Forelimb muscle (tissue), 1 donor: ENCODE measurements at places on chromosomes 5 and 9. TPM values are rescaled to one million over a fixed set of nuclear protein-coding genes. Genes with fewer than 3 reads are reported as not detected.

DNA sequence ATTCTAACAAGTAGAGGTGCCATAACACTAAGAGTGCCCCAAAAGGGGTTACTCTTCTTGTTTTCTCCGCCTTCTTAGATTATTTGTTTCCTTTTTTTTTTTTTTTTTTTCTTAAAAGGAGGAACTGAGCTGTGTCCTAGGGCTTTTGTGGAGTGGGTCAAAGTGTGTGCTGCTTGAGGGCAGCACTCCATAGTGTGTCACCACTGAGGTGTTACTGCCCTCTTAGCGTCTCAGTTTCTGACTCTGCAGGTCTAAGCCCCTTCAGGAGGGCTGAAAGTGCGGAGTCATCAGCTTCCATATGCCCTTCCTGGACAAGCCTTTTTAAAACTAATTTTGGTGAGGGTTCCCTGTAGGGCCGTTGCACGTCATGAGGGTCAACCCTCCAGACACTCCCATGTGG is 12.6 kb upstream of the NANS start:
- DNase-seq = no peak

The GNAQ gene
- polyA plus RNA-seq = 27.5 TPM

DNA sequence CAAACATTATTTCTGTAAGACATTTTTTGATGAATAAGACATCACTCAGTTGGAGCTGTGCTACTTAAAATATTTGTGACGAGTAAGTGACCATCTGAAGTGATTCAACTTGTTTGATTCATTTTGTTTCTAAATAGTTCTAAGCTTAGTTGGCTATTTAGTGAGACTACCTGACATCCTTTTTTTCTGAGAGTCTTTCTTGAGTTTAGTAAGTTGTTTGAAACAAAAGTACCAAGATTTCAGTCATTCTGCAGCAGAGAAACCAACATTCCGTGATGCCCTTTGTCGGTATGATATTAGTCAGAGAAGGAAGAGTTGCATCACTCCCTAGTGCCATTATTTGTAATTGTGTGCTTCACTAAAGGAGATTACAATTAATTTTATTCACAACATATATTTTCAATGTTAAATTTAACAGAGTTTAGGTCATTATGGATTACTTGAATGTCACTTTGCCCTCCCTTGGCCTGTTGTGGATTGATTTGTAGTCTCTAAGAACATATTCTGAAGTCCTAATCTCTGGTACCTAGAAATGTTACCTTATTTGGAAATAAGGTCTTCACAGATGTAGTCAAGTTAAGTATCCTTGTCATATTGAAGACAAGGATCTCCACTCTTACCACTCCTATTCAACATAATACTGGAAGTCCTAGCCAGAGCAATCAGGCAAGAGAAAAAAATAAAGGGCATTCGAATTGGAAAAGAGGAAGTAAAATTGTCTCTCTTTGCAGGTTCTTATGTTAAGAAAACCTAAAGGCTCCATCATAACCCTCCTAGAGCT is 212.2 kb downstream of the PCSK1 start:
- DNase-seq = no peak

The TMEM171 gene
- polyA plus RNA-seq = 0.58 TPM

DNA sequence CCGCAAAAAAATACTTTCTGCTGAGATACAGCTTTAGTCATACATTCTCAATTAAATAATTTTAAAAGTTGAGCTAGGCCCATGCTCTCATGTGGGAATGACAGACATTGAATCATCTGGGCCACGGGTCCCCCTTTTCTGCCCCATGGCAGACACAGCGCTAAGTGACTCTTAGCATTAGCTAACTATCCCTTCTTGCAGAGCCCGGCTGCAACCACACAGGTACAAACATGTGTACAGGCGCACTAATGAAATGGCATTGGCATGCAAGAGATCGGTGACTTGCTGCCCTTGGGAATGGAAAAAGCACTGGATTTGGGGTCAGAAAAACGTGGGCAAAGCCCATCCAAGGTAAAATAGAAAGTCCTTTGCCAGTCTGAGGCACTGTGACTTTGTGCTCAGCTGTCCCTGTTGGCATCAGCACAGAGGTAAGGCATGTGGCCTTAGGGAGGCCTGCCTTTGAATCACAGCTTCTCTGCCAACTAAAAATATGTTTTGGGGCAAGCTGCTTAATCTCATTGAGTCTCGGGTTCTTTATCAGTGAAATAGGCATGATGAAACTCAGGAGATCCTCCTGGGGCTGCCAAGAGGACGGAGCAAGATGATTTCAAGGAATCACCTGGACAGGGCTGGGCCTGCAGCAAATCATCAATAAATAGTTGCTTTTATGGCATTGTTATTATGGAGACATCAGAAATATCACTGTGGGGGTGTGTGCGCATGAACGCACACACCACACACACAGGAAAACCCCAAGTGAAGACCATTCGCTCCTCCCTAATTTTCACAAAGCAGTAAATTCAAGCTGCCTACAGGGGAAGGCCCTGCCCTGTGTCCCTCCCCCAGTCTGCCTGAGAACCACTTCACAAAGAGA is 54.2 kb downstream of the WHRN start:
- DNase-seq = no peak

DNA sequence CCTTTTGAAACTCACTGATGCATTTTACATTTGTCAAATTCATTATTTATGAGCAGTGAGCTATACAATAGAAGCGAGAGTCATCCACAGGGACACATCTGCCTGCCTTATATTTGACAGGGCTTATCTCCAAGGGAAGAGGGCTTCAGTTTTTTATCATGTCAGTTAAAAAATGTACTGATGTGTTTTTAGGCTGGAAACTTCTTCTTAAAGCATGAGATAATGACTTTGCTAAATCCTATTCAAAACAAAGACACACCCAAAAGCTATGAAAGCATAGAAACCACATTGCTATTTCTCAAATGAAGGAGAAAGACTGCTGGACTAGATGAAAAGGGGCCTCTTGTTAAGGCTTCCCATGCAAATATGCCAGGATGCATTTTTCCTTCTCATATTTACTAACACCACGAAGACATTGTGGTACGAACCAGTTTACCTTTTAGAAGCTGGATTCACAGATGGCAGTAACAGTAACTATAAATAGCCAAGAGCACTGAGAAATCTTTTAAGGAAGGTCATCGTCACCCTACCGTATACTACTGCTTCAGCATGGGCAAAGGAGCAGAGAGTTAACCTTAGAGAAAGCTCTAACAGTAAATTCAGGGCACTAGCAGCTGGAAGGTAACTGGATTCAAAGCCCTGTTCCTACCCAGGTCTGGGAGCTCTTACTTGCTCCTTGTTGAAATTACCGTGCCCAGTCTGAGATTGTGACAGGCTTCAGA is 86.3 kb upstream of the IFNK start:
- no peak for DNase-seq

GRCh38 chr5:54310433-54311175 is at the start of gene ARL15:
ARL15 (minus strand) TSS chr5:54310573.
- peak; percentile 92 for DNase-seq

DNA sequence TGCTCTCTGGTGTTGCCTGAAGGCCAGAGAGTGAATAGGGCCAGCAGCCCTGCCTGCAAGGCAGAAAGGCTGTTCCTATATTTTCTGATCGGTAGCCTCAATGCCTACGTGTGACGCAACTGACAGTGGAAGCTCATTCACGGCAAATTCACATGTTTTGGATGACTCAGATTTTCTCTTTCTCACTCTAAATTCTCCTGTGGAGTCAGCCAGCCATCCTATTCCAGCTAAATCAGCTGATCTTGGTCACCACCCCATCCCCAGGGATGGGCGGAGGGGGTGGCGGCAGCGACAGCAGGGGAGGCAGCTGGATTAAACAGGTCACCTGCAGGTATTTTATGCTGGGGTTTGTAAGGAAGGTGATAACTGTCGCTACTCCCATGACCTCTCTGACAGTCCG is 52.3 kb downstream of the ZNF510 start:
- DNase-seq = no peak

The NIM1K gene
- polyA plus RNA-seq = 0.42 TPM

DNA sequence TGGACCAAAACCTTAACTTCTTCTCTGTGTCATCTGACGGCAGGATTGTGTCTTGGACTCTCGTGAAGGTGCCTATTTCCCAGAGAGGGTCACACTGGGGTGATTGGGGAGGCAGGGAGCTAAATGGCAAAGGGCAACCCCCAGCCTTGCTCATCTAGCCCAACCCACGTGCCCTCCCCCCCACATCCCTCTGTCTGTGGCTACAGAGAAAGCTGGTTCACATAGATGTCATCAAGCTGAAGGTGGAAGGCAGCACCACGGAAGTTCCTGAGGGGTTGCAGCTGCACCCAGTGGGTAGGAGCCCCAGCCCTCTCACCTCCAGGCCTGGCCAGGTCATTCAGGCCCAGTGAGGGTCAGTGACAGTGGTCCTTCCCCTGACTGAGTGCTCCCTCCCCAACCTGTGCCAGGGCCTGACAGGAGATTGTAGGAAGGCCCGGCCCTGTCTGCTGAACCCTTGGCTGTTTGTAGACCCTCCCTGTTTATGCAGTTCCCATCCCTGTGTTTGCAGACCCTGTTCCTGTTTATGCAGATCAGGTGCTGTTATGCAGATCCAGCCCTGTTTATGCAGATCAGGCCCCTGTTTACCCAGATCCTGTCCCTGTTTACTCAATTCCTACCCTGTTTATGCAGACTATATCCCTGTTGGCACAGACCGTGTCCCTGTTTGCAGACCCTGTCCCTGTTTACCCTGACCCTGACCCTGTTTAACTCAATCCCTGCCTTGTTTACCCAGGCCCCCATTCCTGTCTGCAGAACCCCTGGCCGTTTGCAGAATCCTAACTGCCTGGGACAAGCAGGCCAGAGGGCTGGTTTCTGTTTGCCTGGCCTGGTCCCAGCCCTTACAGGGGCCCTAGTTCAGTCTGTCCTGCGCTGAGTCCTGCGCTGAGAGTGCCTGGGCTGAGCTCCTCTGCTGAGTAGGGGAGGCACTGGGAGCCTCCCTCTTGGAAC is 10.4 kb downstream of the ENHO start:
- no peak for DNase-seq

- no peak for DNase-seq
Observed at GRCh38 chr5:168014433-168015123, 276.9 kb upstream of the WWC1 start.

The RNF130 gene
- 36.5 TPM for polyA plus RNA-seq

DNA sequence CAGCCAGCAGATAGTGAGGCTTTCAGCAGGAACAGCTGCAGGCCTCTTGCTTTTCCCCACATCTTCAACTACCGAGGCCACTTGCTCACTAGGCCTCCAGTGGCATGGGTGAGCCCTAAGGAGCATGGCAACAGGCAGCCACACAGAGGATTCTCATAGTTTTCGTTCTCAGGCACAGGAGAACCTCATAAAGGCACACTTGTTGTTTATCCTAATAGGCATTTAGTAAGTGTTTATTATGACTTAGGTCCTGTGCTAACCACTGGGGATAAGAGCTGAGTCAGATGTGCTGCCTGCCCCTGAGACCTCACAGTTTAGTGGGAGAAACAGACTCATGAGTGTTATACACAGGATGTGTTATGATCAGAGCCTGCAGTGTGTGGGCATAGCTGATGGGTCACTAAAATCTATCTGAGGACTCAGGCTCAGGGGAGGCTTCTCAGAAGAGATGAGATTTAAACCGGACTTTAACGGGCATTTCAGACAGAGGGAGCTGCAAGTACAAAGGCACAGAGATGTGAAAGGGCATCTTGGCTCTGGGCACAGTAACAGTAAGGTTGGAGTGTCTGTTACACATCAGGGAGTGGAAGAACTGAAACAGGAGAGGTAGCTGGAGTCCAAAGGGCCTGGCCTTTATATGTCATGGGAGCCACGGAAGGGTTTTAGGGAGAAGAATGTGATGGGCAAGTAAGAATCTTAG is 21.0 kb upstream of the HEMGN start:
- DNase-seq = no peak

DNA sequence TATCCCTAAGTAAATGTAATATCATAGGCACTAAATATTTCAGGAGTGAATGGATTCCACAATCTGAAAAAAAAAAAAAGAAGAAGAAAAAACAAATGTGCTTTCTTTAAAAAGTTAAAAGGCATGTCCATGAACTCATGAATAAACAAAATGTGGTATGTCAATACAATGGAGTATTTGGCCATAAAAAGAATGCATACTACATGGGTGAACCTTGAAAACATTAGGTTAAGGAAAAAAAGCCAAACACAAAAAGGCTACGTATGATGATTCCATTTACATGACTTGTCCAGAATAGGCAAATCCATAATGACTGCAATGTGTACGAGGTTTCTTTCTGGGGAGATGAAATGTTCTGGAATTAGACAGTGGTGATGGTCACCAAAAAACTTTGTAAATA is 45.3 kb downstream of the FNIP1 start:
- no peak for DNase-seq

The MTREX gene
- 66.8 TPM for polyA plus RNA-seq

- DNase-seq = no peak
Observed at GRCh38 chr5:60521376-60522291, 178.3 kb downstream of the DEPDC1B start.

- DNase-seq = no peak
Observed at GRCh38 chr5:132246806-132247205, 10.7 kb upstream of the PDLIM4 start.

The CMBL gene
- polyA plus RNA-seq = 119 TPM

DNA sequence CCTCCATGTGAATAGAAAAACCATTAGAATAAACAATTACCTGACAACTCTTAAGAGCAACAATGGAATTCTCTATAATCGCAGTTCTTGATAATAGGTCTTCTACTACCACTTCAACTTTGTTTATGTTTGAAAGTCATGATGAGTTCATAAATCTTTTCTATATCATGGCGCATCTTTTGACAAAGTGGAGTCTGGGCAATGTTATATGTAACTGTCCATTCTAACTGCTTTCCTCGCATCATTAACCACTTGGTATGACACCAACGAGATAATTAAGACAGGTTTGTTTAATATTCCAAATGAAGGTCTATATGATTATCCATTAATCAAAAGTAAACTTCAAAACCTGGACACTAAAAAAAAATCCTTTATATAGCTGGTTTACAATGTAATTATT is 272.0 kb downstream of the DENND1A start:
- no peak for DNase-seq

GRCh38 chr5:6632324-6632887 is 438 bp downstream of the NSUN2 start:
- no peak for DNase-seq

The TLX3 gene
- polyA plus RNA-seq = not detected

DNA sequence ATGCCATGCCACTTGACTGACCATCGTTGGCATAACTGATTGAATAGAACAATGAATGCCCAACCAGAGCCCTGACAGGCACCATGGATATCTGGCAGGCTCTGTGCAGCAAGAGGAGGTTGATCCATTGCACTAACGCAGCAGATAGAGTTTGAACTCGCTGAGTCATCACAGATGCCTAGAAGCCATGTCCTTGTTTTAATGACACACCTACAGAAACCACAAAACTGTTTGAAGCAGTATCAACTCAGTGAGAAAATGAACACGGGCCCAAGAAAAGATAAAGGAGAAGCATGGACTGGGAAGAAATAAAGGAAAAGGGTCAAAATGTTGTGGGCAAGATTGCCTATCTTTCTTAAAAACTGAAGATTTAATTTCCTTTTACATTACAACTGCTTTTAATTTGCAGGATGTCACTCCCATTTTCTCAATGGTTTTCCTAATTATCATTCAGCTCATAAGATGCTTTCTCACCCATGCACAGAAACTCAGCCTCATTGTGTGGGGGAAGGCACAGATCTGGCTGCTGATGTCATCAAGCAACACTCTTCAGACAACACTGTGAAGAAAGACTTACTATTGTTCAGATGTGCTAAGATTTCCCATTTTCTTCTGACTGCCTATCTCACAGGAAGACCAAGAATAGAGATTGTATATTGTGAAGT is 129.0 kb downstream of the PIK3R1 start:
- no peak for DNase-seq
